ENCODE measurements at places on chromosomes 7 and 10.

GRCh38 chr7:12567015-12567414, 3.5 kb upstream of the SCIN start:
- no peak for DNase-seq

GRCh38 chr7:107274506-107274905, 105.7 kb downstream of the HBP1 start:
- no peak for DNase-seq

- DNase-seq: peak; percentile 82
Observed at GRCh38 chr10:77531441-77532001, 106.1 kb downstream of the KCNMA1 start.

GRCh38 chr10:86304436-86304835, 62.2 kb downstream of the GRID1 start:
- no peak for DNase-seq

GRCh38 chr10:122220736-122221135, 50.4 kb upstream of the BTBD16 start:
- DNase-seq: no peak

DNA sequence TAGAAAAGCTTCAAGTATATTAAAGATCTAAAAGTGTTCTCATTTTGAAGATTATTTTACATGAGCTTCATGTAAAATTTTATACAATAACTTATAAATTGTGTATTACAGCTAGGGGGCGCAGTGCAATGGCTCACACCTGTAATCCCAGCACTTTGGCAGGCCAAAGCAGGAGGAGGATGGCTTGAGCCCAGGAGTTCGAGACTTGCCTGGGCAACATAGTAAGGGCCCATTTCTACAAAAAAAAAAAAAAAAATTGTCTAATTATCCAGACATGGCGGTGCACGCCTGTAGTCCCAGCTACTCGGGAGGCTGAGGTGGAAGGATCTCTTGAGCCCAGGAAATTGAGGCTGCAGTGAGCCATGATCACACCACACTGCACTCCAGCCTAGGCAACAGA, 16.6 kb downstream of the ACBD5 start:
- peak; percentile 34 for DNase-seq

GRCh38 chr10:116241642-116242410, 31.2 kb downstream of the GFRA1 start:
- DNase-seq: peak; percentile 28

Data from fibroblast of upper back skin (primary cell).